ENCODE measurements at places on chromosomes 5 and 9.

- DNase-seq = no peak
Measured at GRCh38 chr9:101093620-101094019, 65.1 kb downstream of the PLPPR1 start.

DNA sequence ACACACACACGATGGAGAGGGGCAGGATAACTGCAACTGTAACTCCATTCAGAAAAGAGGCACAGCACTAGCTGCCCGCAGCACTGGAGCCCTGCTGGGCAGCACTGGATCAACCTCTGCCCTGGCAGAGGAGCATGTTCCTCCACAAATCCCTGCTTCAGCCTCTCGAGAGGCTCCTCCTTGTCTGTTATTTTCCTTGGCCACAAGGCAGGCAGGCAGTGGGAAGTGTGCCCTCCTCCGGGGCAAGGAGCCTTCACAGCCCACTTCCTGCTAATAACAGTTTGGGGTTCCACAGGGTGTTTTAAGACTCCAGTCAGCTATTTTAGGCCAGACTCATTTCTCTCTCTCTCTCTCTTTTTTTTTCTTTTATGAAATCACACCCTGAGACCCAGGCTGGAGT is 11.8 kb downstream of the FXN start:
- DNase-seq = no peak

DNA sequence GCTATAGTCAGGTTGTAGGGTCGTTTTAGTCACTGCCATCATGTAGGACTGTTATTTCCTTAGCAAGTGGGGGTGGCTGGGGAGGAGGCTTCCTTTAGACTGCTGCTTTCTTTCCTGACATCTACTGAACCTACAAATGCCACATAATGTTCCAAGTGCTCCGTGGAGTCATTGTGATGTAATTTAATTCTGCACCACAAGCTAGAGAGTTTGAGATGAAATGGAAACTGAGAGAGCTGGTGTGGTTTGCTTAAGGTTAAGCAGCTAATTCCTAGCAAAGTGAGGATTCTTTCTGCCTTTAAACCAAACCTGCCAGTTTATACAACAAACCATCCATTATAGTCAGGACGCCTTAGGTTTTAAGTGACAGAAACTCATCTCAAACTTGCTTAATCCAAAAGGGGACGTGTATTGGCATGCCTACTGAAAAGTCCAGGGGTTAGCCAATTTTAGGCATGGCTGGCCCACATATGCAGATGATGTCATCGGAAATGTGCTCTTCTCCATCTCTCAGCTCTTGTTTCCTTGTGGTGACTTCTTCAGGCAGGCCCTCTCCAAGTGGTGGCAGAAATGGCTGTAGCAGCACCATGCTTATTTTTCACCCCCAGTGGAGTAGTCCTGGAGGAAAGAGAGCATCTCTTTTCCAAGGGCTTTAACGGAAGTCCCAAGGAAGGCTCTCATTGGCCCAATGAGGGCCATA is 30.5 kb downstream of the ZNF618 start:
- DNase-seq = no peak

DNA sequence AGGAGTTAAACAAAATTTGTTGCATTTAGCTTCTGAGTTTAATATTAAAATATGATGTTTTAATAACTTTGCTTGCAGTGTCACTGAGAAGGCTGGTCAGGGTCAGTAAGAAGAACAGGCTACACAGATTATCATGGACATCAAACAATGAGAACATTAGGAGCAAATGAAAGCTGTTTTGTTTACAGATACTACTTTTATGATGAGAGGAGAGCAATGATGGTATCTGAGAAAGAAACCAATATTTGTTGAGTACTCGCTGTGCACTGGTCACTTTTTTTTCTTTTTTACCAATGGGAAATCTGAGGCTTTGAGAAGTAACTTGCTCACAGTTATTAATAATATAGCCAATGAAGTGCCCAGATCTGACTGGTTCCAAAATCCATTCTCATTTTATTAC is 109.6 kb downstream of the INVS start:
- DNase-seq = no peak

DNA sequence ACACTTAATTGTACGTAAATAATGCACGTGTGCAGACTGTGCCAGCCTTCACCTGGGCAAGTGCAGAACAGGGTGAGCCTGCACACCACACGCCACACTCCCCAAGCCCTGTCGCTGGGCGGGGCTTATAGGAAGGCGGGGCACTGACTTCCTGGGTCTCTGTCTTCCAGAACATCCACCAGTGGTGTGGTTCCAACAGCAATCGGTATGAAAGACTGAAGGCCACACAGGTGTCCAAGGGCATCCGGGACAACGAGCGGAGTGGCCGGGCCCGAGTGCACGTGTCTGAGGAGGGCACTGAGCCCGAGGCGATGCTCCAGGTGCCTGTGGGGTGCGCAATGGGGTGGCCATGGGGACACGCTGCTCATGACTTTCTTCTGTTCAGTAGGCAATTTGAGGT is 44.2 kb downstream of the GSN start:
- DNase-seq = no peak

GRCh38 chr5:180129291-180130190 is 58.0 kb upstream of the RNF130 start:
- no peak for DNase-seq

GRCh38 chr5:172958331-172959046 is 735 bp upstream of the RPL26L1 start:
- peak; percentile 65 for DNase-seq

- no peak for DNase-seq
Measured at GRCh38 chr9:91577633-91578061, 154.0 kb upstream of the NFIL3 start.

Data from activated naive CD4-positive, alpha-beta T cell treated with anti-CD3 and anti-CD28 coated beads, Interleukin-2, amount 50 U/mL, for 16 hours (primary cell).